ENCODE measurements at places on chromosomes 4 and X.

DNA sequence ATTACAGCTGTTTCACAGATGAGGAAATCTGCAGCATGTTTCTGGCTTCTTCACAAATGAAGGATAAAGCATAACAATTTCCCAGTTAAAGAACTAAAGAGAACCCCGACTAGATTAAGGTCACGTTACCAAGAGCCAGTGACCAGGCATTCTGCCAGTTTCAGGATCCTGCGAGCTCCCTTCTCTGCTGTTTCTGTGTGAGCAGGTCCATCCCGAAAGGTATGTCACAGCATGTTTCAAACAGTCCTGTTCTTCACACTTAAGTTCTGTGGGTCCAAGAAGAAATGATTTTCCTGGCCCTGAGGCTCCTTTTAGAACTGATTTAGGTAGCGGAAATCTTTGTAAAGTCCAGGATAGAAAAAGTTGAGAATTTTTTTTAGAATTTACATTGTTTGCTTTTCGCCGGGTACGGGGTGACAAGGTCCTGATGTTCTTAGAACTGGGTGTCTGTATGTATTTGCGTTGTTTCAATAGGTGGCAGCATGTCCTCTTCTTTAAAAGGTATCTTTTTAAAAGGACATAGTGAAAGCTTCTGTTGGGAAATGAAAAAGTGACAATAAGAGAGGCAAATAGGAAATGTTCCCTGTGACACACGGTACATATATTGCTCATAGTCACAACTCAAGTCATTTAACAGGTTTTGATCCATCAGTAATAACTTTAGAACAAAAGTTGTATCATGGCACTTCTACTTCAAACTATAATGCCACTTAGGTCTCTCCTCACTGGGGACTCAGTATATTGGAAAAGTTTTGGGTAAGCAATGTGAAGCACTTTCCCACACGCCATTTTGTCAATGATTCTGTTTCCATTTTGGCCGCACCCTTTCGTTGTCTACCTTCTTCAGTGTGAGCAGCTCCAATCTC lies 18.4 kb downstream of the IL21 start:
- no peak for DNase-seq

DNA sequence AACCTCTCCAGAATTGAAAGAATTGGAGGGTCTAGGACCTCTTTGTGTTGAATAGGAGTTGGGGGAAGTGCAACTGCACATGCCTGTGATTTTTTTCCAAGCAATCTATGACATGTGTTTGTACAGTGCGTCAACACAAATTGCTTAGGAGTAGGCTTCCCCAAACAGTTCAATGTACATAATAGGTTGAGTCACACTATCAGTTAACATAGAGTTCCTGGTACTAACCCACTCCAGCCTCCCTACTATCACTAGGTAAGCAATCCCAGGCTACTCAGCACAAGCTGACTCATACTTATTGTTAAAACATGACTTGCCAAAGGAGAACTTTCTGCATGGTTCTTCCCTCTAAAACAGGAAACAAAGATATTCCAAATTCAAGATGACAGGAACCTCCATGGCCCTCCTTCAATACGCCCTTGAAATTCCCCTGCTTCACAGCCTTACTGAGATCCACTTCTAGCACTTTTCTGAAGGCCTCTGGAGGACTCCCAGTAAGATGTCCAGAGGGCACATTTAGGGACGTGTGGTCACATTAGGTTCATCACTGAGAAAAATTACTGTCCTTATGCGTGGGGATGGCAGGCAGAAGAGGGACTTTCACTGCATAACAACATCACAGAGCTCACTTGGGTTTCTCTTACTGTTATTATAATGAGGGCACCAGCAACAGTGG lies 8.4 kb upstream of the VSIG1 start:
- DNase-seq, result peak; percentile 13

DNA sequence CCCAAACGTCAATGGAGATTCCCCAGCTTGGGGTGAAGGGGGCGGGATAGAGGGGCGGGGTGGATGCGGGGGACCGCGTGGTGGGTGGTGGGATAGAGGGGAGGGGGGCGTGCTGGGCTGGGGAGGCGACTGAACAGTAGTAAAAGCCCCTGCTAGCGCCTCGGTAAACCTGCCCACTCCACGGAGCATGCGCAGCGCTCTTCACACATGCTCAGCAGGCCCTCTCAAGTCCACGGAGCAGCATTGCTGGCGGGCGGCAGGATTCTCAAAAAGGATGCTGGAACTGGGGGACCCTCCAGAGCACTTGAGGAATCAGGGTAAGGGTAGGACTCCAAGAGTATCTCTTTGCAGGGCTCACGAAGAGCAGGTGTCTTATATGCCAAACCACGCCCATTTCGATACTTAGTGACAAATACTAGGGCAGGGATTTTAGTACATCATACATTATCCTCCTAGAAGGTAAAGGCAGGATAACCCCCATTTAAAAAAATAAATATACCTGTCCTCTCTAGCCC lies 378 bp upstream of the RPS6KA6 start:
- DNase-seq, result peak; percentile 68

DNA sequence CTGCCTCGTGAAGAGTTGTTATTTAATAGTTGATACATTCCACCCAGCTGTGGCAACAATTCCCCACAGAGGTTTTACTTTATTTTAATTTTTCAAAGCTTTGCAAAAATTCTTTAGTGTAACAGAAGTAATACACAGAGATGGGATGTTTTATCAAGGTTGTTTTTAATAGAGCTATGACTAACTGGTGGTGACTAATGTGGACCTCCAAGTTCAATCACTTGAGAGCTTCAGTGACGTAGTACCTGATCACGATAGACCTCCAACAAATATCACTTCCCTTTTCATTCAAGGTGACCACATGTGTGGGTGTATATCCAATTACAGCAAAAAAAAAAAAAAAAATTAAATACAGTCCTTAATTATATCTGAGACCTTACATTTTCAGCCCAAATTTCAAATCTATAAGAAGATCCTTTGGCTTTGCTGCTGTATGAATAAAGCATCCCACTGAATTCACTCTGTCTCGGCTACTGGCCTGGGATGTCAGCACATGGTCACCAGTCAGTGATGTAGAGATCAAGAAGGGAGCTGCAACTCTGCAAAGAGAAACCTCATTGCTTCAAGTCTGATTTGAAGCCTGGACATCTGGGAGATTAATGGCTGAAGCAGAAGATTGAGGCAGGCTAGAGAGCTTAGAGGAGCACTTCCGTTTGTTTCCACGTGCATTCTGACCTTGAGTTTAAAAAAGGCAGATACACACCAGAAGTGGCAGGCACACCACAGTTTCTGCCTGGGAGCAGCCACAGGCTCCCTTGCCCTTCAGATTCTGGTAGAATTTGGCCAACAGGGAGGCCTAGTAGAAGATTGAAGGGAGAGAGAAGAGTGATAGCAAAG lies 345.9 kb upstream of the NOCT start:
- peak; percentile 20 for DNase-seq

DNA sequence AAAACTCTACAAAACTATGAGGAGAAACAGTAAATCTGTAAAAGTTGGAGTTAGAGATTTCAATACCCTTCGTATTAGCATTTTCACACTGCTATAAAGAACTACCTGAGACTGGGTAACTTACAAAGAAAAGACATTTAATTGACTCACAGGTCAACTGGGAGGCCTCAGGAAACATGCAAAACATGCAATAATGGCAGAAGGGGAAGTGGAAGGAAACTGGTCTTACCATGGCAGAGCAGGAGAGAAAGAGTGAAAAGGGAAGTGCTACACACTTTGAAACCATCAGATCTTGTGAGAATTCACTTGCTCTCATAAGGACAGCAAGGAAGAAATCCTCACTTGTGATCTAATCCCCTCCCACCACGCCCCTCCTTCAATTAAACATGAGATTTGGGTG lies 949.9 kb downstream of the TECRL start:
- DNase-seq, result no peak

GRCh38 chr4:667545-667925 lies 6.5 kb downstream of the ATP5ME start:
- no peak for DNase-seq

DNA sequence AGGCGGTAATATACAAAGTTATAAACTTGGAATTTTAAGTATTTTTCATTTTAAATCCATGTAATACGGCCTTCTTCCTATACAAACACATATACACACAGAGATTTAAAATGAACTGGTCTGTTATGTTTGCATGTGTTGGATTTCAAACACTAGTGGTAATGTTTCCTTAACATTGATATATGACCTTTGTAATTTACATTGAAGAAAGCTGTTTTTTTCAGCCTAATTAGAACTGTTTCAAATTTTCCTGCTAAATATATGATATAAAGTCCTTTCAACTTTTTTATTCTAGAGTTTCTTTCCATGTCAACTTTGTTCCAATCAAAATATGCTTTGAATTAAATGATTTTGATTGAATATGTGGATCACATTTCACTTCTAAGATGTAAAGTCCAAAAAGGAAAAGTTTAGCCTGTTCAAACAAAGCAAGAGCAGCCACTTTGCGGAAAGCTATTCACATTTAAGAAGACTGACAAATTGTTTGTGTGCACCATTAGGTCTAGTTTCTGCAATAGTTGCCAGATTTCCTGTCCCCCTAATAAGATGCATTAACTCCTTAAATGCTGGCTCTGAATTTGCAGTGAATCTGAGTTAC lies 226.0 kb upstream of the MAB21L2 start:
- DNase-seq, result no peak

- no peak for DNase-seq
These were observed 167.9 kb downstream of the CORIN start for GRCh38 chr4:47669946-47670345.

DNA sequence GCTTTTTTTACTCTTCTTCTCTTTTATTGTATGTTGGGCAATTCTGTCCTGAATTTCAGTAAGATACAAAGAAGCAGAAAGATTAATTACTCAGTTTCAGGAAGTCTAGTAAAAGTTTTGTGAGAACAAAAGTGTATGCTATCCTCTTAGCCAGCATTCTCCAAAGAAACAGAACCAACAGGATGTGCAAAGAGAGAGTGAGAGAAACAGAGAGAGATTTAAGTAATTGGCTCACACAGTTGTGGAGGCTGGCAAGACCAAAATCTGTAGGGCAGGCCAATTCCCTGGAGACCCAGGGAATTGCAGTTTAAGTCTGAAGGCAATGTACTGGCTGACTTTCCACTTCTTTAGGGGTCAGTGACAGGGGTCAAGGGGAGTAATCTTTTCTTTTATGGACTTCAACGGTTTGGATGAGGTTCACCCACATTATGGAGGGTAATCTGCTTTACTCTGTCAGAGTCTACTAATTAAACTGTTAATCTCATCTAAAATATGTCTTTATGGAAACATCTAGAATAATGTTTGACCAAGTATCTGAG lies 59.2 kb upstream of the SLC39A8 start:
- DNase-seq, result no peak

GRCh38 chr4:152278505-152279233 lies 257.2 kb downstream of the FBXW7 start:
- no peak for DNase-seq

DNA sequence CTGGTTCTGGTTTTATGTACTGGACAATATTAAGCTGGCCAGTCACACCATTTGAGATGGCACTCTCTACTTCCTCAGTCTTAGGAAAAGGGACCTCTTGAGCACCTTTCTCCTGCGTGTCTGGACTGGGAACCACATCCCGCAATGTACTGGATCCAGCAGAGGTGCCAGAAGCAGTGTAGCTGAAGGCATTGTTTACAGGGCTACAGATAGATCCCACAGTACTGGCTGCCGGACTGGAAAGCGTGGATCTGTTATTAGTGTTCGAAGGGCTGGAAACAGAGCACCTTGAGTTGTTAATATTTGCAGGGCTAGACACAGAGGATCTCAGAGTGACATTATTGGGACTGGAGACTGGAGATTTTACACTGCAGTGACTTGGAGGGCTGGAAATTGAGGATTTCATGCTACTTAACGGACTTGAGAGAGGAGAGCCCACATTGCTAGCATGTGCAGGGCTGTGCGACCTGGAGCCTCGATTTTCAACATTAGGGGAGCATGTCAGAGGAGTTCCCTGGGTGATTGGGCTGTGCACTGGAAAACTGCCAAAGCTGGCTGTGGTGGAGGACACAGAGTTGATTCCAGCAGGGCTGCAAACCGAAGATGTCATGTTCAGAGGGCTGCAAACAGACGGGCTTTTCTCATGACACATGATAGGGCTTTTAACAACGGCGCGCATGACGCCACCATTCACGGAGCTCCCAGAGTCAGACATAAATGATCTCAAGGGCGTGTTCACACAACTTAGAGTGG lies 6.4 kb downstream of the NR3C2 start:
- no peak for DNase-seq

DNA sequence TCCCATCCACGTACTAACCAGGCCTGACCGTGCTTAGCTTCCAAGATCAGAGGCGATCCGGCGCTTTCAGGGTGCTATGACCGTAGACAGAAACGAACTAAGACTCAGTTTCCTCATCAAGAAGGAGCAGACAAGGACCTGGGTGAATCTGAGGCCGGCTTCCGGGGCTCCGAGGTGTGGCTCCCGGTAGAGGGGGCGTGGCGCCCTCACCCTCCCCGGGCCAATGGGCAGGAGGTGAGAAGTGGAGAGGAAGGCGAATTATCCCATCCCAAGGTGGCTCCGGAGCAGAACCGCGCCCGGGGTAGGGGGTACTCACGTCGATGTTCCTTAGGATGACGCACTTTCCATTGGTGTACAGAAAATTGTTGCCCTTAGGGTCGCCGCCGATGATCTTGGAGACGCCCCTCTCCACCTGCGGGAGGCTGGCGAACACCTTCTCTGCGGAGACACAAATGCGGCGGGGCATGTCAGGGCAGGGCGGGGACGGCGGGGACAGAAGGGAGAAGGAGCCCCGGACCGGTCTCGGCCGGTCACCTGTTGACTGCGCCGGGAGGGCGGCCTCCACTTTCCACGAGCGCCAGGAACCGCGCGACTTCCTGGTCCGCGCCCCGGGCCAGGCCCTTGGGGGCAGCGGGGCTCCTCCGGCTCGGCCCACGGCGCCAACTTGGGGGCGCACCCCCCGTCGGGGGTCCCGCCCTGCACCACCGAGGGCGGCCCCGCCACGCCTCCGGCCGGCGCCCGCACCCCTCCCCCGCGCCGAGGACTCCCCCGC lies 616 bp downstream of the WDR1 start:
- DNase-seq, result peak; percentile 51

- no peak for DNase-seq
These were observed 73.1 kb upstream of the BMP2K start for GRCh38 chr4:78703079-78703478.

GRCh38 chrX:48531358-48531959 lies 8.1 kb upstream of the TBC1D25 start:
- peak; percentile 53 for DNase-seq

DNA sequence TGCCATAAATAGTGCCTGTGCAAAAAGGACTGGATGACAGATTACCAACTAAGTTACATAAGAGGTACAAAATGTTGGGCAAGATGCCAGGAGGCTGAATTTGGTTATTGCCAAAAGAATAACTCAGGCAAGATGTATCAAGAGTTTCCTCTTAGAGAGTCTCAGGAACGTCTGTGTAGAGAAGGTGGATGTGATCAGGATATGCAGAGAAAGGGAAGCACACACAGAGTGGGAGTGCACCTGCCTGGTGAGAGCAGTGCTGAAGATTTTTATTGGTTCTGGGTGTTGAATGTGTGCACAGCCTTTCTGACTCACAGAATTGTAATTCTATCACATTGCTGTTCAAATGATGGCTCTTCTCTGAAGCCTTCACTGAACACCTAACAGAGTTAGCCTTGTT lies 156.8 kb upstream of the HS3ST1 start:
- no peak for DNase-seq

GRCh38 chr4:38818441-38818976 lies 13.9 kb upstream of the TLR1 start:
- no peak for DNase-seq

Data from AG08396 (cell line).